NB4 (cell line): ENCODE measurements at places on chromosomes 5 and 9.
A peak's percentile ranks its signal among the peaks of the same experiment; 100 is the strongest.

GRCh38 chr5:174315871-174316270 lies 270.4 kb downstream of the NSG2 start:
- DNase-seq, result no peak

DNA sequence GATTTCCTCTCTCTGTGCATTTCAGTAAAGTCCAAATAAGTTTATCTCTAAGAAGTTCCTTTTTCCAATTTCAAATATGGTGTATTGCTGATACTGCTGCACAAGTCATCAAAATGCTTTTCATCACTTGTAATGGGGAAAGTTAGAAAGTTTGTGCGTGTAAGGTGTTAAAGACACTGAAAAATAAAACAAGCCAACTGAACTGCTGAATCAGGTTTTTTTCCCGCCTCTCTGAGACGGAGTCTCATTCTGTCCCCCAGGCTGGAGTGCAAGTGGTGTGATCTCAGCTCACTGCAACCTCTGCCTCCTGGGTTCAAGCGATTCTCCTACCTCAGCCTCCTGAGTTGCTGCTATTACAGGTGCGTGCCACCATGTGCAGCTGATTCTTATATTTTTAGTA lies 400.9 kb downstream of the LRRC70 start:
- no peak for DNase-seq

- no peak for DNase-seq
Measured at GRCh38 chr5:107104040-107104995, 566.4 kb downstream of the EFNA5 start.

DNA sequence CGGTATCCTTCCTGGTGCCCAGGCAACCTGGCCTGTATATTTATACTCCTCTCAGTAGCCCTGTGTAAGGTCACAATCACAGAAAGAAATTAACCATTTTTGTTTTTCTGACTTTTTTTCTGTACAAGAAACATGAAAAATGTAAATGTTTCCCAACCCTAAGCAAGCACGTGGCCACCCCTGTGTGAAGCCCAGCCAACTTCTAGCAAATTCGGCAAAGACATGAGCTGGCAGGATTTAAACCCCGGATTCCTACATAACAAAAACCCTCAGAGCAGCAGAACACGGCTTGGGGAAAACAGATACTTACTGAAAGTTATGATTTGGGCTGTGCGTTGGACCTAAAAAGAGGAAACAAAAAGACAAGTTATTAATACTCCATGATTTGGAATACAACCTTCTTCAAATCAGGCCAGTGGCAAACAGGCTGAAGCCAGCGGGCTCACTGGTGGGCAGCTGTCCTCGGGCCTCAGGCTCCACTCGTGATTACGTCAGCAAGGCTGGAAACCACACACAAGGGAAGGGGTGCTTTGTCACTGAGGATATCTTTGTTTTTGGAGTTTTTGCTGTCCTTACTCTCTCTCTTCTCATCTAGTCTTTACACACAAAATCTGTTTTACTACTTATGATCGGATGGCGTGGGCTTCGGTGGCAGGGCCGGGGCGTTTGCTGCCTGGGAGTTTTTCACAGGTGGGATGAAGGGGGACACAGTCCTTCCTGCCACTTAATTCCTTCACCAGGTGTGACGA lies 194.1 kb downstream of the ROR2 start:
- DNase-seq, result no peak

DNA sequence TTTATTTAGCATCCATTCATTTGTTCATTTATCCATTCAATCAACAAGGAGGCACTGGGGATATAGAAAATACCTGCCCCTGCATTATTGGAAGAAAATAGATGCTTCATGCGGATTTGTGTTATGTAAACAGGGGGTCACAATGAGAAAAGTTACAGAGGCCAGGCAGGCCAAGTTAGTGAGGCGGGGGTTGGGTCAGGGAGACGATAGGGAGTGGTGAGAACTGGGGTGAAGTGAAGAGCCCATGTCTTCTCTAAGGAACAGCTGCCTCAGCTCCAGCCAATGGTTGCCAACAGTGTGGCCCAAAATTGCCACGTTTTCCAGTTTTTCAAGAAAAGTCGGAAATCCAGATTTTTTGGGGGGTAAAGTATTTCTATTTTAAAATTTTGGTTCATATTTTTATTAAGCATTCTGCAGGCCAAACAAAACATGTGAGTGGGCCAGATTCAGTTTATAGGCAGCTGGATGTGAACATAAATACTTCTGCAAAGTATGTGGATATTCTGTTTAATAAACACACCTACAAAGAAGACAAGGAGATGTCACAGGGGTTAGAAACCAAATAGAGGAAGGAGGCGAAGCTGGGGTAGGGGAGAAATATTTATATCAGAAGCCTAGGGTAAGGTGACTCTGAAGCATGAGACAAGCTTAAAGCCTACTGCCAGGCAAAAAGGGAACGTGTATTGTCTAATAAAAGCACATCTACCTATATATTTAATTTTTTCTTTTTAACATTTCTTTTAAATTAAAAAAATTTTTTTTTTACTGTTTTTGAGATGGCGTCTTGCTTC lies 44.0 kb downstream of the ALG2 start:
- DNase-seq, result no peak

DNA sequence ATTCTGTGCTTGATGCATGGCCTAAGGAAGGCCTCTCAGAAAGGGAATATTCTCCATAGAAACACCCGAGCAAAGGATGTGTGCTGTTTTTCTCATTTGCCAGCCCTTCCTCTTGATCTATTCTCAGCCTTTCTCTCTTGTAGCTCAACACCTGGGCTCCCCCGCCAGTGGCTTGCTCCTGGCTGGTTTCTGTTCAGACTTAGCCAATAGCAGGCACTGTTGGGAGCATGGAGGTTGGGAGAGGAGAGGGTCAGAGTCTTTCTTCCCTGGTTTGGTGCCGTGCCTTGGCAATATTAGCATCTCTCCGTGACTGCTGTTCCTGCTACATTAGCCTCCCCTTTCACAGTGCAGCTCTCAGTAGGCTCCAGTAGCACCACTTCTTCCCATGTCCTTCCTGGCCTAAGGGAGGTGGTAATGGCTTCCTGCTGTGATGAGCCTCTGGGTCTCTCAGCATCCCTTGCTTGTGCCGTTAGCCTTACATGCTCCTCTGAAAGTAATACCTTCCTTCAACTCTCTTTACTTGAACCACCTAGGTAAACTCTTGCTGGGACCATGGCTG lies 269.7 kb upstream of the GAS1 start:
- DNase-seq, result no peak

GRCh38 chr5:151464101-151464500 lies 16.7 kb downstream of the SLC36A1 start:
- no peak for DNase-seq

DNA sequence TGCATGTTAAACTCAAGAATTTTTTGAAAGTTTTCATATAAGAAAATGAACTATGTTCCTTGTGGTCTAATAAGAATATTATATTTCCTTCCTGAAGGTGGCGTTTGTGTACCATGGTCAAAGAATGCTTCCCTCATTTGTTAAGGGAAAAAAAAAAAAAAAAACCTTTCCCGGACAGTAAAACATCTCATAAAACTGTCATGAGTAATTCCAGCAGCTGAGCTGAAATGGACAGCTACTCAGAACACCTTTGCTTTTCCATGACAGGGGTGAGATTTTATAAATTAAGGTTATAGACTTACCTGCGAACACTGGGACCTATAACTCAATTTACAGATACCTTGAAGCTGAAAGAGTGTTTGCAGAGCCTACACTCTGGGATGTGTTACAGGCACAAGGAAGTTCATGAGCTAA lies 113.2 kb upstream of the RANBP3L start:
- peak; percentile 69 for DNase-seq

DNA sequence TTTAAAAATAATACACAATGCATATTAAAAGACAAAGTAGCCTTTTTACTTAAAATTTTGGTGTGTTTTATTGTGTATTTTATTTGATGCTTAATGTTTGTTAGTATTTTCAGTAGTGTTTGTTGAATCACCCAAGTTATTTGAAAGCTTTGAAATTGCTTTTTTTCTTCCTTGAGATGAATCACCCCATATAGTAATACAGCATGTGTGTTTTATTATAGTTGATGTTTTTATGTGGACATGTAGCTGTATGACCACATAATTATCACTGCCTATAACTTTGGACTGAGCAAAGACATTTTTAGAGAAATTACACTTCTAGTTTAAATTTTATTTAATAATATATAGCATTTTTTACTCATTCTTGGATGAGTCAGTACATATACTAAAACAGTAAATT lies 18.0 kb downstream of the FAM174A start:
- DNase-seq, result no peak

DNA sequence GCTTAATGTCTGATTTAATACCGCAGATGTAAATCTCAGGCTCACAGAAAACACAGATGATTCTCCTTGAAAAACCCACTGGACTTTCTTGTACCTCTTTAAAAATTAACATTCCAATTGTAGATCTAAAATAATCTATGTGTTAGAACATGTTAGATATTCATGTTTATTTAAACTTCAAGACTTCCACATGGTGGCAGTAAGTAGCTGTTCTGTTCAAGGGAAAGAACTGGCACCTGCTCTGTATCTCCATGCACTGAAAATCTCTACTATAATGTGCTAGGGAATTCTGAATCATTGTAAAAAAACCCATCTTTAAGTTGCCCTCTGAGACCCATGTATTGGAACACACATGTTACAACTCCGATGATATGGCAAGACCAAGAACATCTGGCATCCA lies 366.9 kb downstream of the DMRTA1 start:
- DNase-seq, result peak; percentile 0

DNA sequence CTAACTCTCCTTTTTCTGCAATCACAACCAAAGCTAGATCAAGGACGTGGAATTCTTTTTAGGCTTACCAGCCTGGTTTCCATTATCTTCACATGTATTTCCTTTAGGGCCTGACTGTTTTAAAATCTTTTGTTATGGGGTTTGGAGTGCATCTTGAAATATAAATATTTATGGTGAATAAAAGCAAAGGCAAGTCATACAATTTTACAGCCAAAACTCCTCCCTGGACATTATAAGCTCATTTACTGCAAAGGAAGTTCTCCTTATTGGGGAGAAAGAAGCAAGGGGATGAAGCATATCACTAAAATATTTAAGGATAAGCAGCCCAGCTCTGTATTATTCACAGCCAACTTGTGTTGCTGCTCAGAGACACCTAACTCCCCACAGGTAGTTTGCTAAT lies 132.2 kb upstream of the TARS1 start:
- DNase-seq, result no peak

DNA sequence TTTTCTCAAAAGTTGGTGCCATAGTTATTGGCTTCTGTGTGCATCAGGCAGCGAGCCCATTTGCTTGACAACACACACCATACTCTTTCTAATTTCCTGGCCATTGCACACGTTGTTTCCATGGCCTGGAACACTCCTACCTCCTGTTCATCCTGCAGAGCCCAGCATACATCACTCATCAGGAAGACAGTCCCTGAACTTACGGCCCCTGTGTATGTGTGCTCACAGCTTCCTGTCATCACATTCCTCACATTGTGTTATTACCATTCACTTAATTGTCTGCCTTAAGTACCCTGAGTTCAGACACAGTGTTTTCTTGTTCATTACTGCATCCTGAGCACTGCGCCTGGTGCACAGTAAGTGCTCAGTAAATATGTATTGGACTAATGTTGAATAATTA lies 355.9 kb downstream of the PRELID2 start:
- DNase-seq, result no peak

DNA sequence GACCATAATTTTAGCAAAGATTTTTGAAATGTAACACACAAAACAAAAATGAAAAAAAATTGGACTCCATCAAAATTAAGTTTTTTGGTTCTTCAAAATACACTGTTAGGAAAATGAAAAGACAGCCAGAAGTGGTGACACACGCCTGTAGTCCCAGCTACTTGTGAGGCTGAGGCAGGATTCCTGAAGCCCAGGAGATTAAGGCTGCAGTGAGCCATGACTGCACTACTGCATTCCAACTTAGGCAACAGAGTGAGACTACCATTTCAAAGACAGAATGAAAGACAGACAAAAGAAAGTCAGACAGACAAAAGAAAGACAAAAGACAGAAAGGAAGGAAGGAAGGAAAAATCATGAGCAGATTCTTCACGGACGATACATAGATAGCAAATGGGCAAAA lies 7.5 kb downstream of the DIAPH1 start:
- no peak for DNase-seq

DNA sequence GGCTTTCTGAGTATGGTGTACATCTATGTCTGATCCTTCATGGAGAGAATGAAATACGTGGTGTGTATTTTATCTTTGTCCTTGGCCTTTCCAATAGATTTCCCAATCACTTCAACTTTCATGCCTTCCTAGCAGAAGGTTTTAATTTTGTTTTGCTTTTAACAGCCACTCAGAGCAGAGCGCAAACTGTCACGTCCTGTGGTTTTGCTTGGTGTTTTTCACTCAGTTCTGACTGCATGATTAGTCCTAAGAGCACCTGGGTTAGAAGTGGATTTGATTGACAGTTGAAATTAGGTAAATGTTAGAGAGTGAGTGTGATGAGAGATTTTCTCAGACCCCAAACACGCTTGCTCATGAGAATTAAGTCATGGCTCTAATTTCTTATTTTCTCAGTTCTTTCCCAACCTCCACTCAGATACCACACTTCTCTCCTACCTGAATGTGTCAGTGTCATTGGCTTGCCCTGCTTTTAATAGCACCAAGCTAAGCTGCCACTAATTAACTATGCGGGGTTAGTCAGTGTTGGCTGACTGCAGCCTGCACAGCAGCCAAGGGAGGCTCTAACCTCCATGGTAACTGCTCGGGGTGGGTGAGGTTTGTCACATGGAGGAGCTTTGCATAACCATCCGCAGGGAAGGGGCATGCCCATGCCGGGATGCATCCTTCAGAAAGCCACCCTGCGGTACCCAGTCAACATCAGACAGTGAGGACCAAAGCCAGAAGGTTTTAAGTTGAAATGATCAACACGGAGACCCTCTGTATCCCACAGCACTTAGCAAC lies 173.4 kb downstream of the NR3C1 start:
- peak; percentile 27 for DNase-seq

- no peak for DNase-seq
Measured at GRCh38 chr5:1466631-1467265, 21.5 kb upstream of the SLC6A3 start.

GRCh38 chr9:93668261-93668871 lies 92.0 kb downstream of the PHF2 start:
- DNase-seq, result no peak

GRCh38 chr9:131464354-131465000 lies 38.2 kb upstream of the POMT1 start:
- DNase-seq, result peak; percentile 24

GRCh38 chr5:172929371-172929838 lies 29.8 kb upstream of the RPL26L1 start:
- DNase-seq, result no peak
